Adipocyte (in vitro differentiated cells): ENCODE measurements at places on chromosomes 7 and 10.

- DNase-seq: no peak
Measured at GRCh38 chr10:52283174-52283573, 30.9 kb upstream of the DKK1 start.

DNA sequence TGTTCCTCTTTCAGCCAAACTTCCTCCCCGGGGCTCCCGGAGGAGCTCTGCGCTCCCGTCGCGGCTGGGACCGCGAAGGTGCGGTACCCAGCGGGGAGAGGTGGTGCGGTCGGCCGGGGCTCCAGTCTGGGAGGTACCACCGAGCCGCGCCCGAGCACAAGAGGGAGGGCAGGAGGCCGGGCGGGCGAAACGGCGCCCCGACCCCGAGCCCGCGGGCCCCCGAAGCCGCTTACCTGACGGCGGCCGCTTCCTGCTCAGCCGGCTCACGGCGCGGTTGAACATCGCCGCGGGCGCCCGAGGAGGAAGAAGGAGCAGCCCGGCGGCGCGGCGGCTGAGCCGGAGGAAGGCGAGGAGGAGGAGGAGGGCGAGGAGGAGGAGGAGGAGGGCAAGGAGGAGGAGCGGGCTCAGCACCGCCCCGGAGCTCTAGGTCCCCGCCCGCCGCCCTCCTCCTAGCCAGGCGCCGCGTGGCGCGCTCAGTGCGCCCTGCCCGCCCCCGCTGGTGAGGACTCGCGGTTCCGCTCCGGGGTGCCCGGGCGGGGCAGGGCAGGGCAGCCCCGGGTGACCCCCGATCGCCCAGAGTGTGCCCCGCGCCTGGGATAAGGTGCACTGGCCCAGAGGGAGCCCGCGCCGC is at the start of gene RGS10:
Gene RGS10 (minus strand): TSS at position 363 of the 631 bp plus-strand sequence. CDS start 81 bp downstream, at position 282.
- DNase-seq: peak; percentile 89

- no peak for DNase-seq
Measured at GRCh38 chr7:83446102-83446669, 202.8 kb downstream of the SEMA3E start.

DNA sequence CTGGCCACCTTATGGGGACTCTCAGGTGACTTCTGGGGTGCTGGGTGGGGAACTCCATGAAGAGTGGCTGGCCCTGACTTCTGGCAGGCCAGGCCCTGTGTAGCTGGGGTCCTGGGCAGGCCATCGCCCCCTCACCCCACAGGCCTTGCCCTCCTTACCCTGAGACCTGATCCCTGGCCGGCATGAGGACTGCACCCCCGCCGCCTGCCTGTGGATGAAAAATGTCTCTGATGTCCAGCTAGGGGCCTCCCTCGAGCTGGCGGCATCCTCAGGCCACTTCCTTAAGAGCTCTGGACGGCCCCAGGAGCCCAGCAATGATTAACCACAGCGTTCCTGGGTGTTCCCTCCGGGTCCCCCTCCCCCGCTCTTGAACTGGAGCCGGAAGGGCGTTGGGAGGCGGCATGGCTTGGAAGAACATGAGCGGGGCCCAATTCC is 31.8 kb upstream of the SHH start:
- DNase-seq: no peak

DNA sequence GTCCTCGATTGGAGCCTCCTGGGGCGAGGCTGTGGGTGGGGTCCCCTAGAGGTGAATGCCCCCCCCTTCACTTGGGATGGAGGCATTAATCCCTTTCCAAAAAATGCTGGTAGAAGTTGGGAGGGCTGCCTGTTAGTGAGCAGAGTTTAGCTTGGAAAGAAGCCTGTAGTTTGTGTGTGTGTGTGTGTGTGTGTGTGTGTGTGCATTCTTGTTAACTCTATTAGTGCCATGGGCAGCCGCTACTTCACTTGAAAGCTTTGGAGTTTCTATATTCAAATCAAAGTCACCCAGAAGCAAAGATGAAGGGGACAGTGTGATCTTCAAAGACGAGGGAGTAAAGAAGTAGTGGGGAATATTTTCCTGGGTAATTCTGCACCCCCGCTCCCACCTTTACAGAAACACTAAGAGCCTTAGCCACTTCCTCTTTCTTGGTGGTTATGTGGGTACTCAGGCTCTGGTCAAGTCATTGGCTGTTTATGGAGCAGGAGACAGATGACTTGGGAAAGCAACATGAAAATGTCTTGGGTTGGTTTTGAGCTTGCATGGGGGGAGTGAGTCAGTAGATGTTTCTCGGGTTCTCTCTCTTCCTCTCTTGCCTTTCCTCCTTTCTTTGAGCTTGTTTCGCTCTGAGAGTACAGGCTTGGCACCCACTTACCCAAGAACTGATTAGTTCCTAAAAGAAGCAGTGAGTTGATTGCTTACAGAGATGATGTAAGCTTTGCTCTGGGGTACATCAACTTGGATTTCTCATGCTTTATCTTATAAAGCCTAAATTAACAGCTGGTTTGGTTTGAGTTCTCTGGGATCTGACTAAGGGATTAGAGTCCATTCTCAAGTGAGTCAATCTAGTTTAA is 35.9 kb downstream of the TCF7L2 start:
- DNase-seq: peak; percentile 69
